CD4-positive, alpha-beta T cell treated with Interleukin-17A for 1 hour (primary cell): ENCODE measurements at places on chromosomes 3 and 15.
A peak's percentile ranks its signal among the peaks of the same experiment; 100 is the strongest.

GRCh38 chr15:65286704-65287519, at the start of gene PARP16:
Gene PARP16 (minus strand): TSS chr15:65286883. CDS start chr15:65286426, 457 bp downstream.
- DNase-seq = peak; percentile 95

- no peak for DNase-seq
Observed at GRCh38 chr15:77611767-77612166, 20.9 kb downstream of the LINGO1 start.

GRCh38 chr3:188185717-188186251, 31.8 kb downstream of the LPP start:
- no peak for DNase-seq

DNA sequence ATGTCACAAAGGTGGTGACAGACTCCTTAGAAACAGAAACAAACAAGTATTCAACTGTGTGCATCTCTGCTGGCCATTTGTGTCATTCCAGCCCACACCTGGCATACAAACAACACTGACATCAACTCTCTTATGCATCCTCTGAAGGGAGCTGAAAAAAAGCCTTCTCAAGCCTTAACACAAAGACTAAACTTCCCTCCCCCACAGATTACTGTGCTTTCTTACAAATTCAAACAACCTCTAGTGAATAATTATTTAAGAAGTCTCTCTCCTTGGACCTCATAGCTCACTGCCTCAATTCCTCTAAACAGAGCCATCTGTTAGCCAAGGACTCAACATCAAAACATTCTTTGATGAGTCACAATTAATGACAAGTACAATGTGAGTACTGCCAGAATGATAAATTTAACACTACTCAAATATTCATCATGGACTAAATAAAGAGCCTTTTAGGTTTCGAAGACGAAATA, 132.1 kb downstream of the WDR76 start:
- no peak for DNase-seq

DNA sequence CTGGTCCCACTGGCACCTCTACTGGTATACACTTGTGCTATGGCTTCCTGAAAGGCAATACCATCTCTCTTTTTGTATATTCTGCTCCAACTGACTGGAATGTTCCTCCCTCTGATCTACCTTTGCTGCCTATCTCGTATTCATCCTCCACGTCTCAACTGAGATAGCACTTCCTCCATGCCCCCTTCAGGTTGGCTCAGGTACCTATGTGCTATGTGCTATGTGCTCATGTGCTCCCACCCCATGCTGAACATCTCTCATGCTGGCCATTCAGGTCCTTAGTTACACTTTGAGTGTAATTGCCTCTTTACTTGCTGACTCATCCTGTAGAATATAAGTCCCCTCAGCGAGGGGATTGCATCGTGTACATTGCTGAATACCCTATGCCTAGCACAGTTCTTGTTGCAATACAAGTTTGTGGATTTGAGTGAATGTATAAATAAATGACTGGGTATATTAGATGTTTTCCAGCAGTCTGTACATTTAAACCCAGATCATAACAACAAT, 156.9 kb downstream of the SOX2 start:
- no peak for DNase-seq

GRCh38 chr3:194471863-194472262, 14.9 kb downstream of the ATP13A3 start:
- DNase-seq = no peak
